Activated CD4-positive, alpha-beta T cell treated with anti-CD3 and anti-CD28 coated beads, Interleukin-2, amount 10 ng/mL, durations not matched to agents 24 days and 14 days (primary cell): ENCODE measurements at places on chromosomes 7 and 10.

DNA sequence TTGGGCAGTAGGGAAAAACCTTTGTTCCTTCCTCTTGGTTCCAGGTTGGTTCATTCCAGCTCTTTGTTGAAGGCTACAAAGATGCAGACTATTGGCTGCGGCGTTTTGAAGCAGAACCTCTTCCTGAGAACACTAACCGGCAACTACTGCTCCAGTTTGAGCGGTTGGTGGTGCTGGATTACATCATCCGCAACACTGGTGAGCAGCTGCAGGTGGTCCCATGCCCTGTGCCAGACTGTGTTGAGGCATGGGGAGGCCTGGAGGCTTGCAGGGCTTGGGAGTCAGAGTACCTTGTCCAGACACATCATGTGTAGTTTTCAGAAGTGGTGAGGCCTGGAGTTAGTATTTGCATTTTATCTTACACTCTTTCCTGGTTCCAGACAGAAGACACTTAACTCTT lies 16.3 kb downstream of the PI4K2A start:
- DNase-seq: no peak

DNA sequence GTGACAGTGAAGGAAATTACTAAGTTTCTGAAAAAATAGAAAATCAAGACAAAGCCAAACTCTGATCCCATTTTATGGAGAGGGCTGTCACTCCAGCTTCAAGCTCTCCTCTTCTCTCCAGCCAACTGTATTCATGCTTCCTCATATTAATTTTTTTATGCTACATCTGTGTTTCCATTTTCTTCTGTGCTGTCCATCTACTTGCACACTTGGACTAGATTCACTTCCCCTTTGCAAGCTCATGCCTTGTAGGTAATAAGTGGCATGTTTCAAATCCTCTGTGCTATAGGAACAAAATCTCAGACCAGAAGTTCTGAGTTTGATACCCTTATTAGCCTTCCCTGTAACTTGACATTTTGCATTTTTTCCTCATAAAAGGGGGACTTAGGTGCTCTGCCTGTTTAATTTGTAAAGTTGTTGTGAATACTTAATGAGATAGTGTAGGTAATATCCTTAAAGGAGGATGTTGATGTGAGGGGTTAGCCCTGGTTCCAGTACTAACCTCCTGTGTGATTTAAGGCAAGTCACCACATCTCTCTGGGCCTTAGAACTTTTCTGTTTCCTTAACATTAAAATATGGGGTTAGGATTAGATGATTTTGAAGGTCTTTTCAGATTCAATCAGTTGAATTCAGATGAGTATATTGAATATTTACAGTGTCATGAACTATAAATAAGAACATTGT lies 358.8 kb downstream of the BBS9 start:
- no peak for DNase-seq

DNA sequence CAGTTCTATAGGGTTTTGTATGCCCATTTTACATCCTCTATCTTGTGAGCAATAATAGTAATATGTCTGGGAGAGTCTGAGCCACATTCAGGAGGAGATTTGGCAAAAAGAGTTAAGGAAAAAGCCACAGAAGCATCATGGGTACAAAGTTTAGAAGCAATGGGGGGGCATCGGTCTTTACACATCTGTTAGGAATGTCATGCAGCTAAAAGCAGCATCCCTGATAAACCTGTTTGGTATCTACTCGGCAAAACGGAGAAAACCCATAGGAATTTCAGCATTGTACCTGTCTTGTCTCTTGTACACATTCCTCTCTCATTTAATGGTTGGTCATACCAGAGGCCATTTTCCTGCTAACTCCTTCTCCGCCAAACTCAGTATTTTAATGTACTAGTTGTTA lies 12.5 kb upstream of the HERPUD2 start:
- DNase-seq: no peak

GRCh38 chr7:134368851-134369544 lies 52.3 kb upstream of the SLC35B4 start:
- no peak for DNase-seq

DNA sequence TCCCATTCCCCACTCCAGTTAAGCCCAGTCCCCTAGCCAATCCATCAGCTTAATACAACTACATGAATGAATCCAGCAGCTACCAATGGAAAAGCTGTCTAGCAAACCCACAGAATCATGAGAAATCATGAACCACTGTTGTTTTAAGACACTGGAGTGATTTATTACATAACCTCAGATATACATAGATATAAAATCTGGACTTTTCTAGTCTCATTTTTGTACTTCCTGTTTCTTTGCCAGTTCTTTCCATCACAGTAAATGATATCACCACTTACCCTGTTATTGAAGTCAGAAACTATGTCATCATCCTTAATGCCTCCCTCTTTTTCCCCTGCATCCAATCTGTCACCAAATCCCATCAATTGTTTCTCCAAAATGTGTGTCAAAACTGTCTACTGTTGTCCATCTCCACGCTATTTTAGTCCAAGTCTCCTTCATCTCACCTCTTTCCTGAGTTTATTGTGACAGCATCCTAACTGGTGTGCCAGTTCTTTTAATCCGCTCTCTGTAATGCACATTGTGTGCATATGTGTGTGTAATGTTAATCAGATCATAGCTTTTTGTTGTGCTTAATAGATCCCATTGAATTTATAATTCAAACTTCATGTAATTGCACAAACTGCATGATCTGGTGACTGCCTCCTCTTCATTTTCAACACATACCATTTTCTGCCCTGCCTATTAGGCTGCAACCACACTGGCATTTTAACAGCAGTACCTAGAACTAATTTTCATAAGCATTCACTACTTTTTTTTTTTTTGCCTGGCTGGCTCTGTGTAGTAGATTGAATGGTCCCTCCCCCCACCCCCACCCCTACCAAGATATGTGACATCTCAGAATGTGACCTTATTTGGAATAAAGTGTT lies 56.0 kb downstream of the MKLN1 start:
- DNase-seq: no peak

DNA sequence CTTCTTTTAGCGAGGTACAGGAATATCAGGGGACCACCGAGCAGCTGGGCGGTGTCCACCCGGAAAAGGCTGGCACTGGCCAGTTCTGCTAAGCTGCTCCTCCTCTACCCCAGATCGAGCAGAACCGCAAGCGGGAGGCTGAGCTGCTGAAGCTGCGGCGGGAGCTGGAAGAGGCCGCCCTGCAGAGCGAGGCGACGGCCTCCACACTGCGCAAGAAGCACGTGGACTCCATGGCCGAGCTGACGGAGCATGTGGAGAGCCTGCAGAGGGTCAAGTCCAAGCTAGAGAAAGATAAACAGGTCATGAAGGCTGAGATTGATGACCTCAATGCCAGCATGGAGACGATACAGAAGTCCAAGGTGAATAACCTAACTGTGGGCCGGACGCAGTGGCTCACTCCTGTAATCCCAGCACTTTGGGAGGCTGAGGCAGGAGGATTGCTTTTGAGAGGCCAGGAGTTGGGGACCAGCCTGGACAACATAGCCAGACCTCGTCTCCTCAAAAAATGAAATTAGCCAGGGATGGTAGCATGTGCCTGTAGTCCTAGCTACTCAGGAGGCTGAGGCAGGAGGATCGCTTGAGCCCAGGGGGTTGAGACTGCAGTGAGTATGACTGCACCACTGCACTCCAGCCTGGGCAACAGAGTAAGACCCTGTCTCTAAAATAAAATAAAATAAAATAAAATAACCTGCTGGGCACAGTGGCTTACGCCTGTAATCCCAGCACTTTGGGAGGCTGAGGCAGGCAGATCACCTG lies 15.3 kb downstream of the MYH16 start:
- no peak for DNase-seq

- no peak for DNase-seq
Observed at GRCh38 chr10:70943841-70944466, 55.6 kb upstream of the PCBD1 start.

- no peak for DNase-seq
Observed at GRCh38 chr10:4301291-4302045, 516.5 kb upstream of the KLF6 start.

DNA sequence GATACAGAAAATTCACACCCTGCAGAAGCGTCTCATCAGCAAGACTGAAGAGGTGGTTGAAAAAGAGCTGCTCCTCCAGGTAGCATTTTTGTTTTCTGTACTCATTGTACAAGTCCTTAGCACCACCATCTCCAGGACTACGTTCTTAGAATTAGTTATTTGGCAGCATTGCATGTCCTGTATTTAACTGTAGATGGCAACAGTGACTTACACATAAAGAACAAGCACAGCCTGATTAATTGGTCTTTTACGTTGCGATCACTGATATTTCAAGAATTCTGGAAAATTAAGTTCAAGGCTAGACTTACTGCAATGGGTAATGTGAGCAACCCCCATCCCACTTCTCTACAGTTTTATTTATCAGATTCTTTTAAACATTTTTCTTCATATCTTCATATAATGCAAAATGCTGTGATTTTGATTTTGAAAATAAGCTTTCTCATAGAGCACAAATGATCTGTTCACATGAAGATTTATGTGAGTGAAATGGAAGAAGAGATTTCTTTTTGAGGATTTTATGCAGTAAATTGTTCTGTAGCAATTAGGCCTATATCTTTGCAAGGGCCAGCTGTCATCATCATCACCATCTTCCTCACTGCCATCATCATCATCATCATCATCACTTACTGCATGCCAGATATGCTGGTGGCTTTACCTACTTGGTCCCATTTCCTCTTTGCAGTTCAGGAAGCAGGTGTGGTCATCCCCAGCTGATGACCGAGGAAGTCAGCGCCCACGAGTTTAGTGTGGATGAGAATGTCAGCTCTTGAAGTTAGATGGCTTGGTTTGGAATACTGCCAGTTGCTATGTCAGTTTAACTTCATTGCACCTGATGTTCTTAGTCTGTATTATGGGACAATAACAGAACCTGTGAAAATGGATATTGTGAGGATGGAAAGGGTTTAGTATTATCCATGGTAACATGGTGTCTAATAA lies 53.4 kb downstream of the CFAP58 start:
- no peak for DNase-seq

- no peak for DNase-seq
Observed at GRCh38 chr7:140229101-140229525, 52.3 kb upstream of the KDM7A start.

DNA sequence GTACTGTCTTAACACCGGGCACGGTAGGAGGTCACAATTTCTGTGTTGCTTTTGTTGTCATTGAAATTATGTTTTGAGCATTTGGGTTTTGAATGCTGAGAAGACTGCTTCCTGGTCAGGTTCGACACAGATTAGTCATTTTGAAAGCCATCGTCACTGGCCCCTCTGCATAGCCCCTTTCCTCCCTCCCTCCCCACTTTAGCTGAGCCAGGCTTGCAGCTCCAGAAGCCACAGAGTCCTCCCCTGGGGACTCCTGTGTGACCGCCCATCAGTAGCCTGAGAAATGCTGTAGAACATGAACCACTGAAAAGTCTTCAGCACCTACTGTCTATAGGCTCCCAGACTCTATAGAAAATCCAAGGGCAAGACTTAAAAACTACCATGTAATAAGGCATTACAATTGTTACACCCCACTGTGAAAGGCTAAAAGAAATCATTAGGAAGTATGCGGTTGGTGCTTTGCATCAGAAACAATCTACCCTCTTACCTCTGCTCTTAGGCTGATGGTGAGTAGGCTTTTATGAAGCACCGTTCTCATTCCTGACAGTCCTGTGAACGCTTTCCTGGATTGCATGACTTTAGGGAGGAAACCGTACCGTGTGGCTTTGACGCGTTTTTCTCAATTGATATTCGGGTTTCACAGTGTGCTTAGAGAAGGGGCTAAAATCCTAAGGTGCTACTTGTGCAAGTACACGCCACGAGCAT lies 24.8 kb downstream of the JCAD start:
- DNase-seq: no peak

- no peak for DNase-seq
Observed at GRCh38 chr10:48257407-48257961, 17.0 kb downstream of the FRMPD2 start.

DNA sequence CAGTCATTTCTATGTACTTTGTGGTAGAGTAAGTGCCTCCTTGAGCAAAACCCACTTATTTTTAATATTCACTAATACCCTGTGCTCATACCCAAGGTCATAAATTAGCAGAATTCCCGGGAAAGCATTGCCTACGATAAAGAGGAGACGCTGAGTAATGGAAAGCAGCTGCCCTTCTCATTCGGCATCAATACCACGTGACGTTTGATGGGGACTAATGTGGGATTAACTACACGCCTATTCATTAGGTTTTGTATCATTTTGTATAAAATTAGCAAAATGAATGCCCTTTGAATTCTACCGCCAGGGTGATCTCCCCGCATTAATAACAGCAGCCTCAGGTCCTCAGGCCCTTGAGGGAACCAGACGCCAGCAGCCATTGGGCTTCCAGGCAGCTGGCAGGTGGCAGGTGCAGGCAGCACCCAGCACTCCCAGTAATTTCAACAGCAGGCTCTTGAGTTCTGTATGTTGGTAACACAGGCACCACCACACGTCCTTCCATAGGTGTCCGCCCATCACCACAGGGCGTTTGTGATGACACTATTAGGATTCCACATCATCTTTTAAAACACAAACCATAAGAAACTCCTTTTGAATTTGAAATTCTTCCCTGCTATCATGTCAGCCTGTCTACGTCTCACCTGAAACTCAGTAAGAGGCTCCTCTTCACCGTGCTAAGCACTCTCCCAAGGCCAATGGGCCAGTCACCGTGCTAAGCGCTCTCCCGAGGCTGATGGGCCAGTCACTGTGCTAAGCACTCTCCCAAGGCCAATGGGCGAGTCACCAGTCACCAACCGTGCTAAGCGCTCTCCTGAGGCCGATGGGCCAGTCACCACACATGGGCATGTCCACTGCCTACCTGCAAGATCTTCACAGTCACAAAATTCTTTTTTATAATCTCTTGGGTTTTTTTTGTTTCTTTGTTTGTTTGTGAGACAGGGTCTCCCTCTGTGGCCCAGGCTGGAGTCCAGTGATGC lies 509.4 kb downstream of the PTPRN2 start:
- DNase-seq: no peak

DNA sequence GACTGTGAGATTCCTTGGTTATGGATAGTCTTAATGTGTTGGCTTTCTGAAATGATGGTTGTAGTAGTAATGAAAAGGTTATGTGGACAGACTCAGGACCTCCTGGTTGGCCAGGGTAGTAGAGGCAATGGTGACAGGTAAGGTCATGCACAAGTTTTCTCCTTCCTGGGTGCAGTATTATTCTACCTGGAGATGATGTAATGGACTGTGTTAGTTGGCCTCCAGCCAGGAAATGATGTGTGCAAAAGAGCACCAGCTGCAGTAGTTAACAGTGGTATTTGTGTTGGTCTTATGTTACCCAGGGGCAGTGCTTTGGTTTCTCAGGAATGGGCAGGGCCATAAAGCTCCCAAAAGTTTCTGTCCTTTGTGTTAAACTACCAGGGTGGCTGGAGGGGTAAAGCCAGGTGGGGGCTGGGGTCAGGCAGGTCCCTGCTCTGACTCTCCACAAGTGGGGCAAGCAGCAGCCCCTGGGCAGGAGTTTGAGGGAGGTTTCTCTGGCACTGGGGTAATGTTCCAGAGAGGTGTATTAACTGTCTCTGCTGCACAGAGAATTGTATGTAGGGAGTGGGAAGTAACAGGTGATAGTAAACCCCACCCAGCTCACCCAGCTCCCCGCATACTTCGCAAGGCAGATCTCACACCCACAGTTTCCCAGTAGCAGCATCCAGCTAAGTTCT lies 36.3 kb downstream of the GPR22 start:
- DNase-seq: peak; percentile 64

- no peak for DNase-seq
Observed at GRCh38 chr7:39721345-39721744, 98.0 kb downstream of the RALA start.
